ENCODE measurements at places on chromosomes 6 and 20. TPM values are rescaled to one million over a fixed set of nuclear protein-coding genes. Genes with fewer than 3 reads are reported as not detected.

C20orf204 gene
- total RNA-seq: 0.32 TPM

GMEB2 gene
- 10.6 TPM for total RNA-seq

SMLR1 gene
- not detected for total RNA-seq

RFX6 gene
- total RNA-seq: not detected

OPRM1 gene
- not detected for total RNA-seq

GSTA3 gene
- total RNA-seq: not detected

CDH26 gene
- 0.30 TPM for total RNA-seq

RAB23 gene
- total RNA-seq: 9.0 TPM

CFAP206 gene
- 0.06 TPM for total RNA-seq

UBE2V1 gene
- total RNA-seq: 102 TPM
